ENCODE measurements at places on chromosomes 3 and 15. TPM values are rescaled to one million over a fixed set of nuclear protein-coding genes. Genes with fewer than 3 reads are reported as not detected.
A peak's percentile ranks its signal among the peaks of the same experiment; 100 is the strongest.

- no peak for DNase-seq
These were observed 37.7 kb downstream of the PCSK6 start for GRCh38 chr15:101451846-101452245.

AADACL2 gene
- total RNA-seq = not detected

- peak; percentile 71 for DNase-seq
These were observed at the start of gene CPNE4 for GRCh38 chr3:132034486-132035464. Gene CPNE4, minus strand, starts transcription at chr3:132035014.

DNA sequence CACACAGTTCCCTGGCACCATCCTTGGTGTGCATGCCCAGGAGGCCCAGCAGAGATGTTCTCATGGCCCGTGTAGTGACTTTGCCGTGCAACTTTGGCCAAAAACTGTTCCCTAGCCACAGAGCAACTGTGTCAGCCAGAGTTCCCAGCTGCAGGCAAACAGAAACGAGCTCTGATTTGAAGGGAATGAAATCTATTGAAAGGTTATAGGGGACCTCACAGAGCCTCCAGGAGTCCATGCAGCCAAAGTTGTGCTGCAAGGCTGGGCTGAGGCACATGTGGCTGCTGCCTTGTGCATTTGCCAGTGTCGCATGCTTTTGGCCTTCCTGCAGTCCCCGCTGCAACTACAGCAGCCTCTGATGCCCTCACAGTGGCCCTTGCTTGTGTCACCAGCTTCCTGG, 70.5 kb downstream of the PLXNA1 start:
- DNase-seq = peak; percentile 84

- peak; percentile 73 for DNase-seq
These were observed 2.2 kb downstream of the DNAH1 start for GRCh38 chr3:52318186-52318816.

- DNase-seq = peak; percentile 92
These were observed 24.0 kb upstream of the TLE3 start for GRCh38 chr15:70121624-70122302.

HDC gene
- total RNA-seq = 0.62 TPM

DNA sequence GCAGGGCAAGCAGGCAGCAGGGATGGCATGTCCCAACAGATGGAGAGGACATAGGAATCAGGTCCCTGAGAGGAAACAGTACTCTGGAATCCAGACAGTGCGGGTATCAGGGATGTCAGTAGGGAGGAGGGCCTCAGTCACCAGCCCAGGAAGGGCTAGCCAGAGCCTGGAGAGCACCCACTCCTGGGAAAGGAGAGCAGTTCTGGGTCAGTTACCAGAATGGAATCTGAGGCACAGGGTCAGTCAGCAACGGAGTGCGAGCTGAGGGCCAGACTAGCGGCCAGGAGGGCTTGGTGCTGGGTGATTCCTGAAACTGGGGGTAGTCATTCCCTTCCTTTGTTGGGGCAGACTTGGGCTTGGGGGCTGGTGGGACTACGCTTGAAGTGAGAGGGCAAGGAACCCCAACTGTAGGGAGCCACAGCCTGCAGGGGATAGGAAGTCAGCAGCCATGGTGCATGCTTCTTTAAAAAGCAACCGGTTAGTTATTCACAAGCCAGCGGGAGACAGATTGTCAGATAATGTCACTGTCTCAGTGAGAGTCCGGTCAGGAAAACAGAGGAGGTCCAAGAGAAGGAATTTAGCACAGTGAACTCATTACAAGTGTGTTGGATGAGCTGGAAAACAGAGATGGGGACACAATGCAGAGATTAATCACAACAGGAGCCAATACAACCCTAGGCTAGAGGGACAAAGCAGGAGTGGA, 27.9 kb downstream of the PLA1A start:
- DNase-seq = no peak

- DNase-seq = no peak
These were observed 18.6 kb downstream of the GPD1L start for GRCh38 chr3:32125012-32125411.

GRCh38 chr3:146542179-146542578, 2.2 kb downstream of the PLSCR1 start:
- peak; percentile 33 for DNase-seq

DNA sequence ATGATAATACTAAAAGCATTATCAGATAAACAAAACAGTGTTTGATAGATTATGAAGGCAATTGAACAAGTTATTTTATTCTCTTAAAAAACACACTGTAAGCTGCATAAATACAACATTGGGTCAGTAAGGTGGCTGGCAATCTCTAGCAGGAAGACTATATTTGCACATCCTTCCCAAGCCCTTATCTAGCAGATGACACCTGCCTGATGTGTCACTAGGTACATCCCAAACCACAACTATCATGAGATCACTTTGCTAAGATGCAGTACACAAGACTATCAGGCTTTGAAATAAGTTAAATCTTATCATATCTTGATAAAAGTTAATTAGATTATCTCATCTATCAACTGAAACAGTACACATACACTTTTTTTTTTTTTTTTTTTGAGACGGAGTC, 417.4 kb downstream of the MECOM start:
- no peak for DNase-seq

DNA sequence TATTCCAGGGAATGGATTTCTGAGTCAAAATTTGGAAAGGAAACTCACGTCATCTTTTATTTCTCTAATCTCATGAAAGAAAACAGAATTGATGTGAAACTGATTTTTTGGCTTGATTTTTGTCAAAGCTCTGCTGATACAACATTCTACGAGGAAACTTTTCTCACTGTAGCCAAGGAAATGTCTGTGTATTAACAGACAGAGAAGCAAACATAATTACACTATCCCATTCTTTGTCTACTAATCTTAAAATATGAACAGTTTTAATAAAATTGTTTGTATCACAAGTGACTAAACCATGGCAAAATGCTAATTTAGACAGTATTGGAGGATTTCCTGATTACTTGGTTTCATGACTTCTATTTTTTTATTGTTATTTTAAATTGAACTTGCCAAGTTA, 1437.0 kb downstream of the OTOL1 start:
- peak; percentile 17 for DNase-seq

DNA sequence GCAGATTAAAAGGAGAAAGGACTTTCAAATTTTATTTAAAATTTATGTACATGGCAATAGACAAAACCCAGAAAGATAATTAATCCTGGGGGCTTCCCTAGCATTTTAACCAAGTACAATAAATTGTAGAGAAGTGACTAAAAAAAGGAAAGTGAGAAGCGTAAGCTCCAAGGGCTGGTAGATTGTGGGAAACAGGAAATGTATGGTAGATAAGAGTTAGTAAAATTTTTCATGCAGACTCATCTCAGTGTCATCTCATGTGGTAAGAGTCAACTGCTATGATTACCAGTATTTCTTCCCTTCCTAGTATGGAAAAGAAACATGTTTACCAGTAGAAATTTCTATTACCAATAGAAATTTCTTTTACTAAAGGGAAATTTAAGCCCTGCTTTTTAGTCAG, 464.3 kb upstream of the AGTR1 start:
- no peak for DNase-seq

DNA sequence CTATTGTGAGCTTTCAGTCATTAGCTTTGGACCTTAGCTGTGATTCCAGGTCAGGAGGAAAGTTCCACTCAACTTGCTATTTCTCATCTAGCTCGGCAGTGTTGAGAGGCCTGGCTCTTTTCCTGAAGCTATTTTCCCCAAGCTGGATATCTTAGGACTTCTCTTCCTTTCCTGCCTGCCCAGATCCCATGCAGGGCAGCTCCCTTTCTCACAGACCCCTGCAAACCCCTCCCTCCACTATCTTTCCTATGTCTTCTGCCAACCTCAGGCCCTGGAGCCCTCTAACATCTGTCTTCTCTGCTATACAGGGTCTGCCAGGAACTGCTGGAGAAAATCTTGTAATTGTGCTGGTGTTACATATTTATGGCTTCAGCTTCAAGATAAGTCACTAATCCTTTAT, 49.6 kb downstream of the SH3GL3 start:
- DNase-seq = peak; percentile 48

DNA sequence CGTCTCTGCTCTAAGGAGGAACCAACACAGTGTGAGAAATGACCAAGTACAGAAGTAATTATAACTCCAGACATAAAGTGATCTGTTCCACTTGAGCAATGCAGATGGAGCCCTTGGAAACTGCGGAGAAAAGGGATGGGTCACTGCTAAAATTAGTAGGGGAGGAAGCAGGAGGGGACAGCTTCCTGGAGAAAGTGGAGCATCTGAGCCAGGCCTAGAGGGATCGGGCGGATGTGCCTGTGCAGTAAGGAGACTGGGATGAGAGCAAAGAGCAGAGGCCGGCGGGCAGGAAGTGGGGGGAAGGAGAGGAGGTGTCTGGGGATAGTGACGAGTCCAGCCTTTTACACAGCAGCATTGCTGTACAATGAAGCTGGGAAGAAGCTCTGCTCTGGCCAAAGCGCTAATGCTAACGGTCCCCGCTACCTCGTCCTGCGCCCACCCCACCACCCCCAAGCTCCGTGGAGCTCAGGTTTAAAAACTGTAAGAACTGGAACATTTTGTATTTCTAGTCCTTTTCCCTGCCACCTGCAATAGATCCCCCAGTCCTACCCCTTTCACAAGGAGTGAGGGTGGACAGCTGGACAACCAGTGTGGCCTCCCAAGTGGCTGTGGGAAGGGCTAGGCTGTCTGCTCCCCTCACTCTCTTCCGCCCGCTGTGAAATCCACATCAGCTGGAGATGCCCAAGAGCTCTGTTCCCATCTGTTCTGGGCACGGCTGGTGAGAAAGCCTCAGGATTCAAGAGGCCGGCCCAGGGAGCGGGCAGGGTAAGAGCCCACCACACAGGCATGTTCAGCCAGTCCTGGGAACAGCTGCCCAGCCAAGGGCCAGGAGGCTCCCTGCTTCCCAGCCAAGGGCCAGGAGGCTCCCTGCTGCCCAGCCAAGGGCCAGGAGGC, 53.0 kb upstream of the HES1 start:
- DNase-seq = peak; percentile 96

- no peak for DNase-seq
These were observed 3.9 kb downstream of the ZDHHC19 start for GRCh38 chr3:196207159-196207832.

- DNase-seq = peak; percentile 58
These were observed 342.0 kb upstream of the NR2F2 start for GRCh38 chr15:95988574-95988887.

DNA sequence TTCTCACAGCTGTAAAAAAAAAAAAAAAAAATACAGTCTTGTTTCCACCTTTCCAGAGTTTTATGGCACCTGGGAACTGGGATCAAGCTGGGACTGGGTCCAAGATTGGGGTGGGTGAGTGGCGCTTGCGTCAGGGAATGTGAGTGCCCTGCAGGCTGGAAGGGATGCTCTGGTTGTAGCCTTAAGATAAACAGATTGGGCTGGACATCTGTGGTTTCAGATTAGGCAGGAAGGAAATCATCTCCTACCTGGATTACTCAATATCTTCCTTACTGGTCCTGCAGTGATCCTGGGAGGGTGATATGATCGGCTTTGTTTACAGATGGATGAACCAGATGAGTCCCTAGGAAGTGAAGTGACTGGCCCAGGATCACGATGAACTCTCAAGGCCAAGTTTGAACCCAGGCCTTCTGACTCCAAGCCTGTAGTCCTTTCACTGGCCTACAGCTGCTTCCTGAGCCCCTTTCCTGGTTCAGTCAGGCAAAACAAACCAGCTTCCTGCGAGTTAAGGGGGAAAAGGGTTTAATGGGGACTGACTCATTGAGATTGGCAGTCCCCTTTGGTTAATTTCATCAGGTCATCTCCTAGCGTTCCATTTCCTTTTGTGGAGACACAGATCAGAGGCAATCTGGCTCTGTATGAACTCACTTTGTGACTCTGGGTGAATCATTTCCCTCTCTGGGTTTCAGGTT, 179.8 kb downstream of the THSD4 start:
- DNase-seq = no peak

- DNase-seq = peak; percentile 79
These were observed 44.5 kb upstream of the FNDC3B start for GRCh38 chr3:171994646-171995428.

DNA sequence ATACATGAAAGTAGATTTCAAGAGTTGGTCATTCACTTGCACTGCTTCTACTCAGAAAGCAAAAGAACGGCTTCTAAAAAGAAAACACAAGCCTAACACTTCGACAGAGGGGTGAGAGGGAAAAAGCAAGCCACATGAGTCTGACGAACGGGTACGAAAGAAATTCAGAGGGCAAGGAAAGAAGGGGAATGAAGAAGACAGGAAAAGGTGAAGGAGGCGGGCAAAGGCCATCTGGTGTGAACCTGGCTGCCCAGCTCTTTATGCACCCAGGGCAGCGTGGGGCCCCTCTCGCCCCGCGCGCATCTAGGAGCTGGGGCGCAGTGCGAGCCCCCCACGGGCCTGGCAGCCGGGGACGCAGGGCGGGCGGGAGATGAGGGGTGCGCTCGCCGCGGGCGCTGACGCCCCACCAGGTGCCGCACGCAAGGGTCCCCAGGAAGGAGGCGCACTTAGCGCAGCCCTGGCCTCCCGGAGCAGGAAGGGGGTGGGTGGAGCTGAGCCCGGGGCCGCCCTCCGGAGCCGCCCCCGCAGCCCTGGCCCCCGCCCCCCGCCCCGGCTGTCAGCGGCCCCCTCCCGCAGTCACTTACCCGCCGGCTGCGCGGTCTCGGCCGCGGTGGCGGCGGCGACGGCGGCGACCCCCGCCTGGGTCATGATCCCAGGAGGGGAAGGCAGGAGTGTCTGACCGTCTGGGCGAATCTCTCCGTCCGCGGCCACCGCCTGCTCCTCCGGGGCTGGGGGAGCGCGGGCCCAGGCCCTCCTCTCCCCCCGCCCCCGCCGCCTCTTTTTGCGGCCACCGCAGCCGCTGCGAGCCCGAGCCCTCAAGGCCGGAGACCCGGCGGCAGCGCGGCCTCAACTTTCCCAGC, at the start of gene USF3:
TSS of gene USF3 (minus strand) at position 857 of the 860 bp plus-strand sequence. CDS start 21,764 bp downstream, outside the sequence.
- peak; percentile 89 for DNase-seq

DNA sequence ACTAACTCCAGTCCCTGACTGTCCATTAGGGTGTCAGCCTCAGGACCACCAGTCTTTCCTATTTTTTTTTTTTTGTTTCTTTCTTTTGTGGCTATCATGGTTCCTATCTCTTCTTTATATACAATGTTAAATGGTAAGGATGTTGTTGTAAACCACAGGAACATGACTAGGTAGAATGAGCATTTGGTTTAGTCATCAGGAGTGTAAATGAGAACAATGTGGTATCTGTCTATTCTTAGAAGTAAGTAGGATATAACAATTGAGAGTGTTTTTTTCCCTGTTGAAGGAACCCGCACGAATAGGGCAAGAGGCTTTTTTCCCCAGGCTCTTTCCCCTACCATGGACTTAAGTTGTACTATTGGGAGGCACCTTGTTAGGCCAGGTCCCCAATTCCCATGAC, 880.3 kb upstream of the GBE1 start:
- no peak for DNase-seq

- DNase-seq = no peak
These were observed 271.2 kb downstream of the RBMS3 start for GRCh38 chr3:29552051-29552450.

GRCh38 chr15:90934256-90934948, 683 bp upstream of the UNC45A start:
- DNase-seq = peak; percentile 87

All from muscle of leg (tissue), 16 donors.